ENCODE measurements at places on chromosomes 2 and 18.

DNA sequence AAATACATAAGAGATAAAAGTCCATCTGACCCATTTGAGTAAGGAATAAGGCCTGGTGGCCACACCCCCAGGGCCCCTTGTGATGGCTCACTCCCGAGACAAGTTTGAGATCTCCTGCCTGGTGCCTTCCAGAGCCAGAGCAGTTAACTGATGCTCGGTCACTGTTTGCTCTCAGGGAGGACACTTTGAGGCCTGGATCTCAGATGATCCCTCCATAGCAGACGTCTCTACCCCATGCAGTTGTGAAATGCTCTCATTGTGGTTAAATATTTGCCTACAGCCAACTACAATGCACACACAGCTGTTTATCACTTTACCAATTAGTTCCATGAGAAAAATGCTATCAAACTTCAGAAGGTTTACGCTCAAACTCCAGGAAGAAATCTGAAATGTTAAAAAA, 12.3 kb downstream of the GYPC start:
- no peak for DNase-seq

GRCh38 chr2:64402876-64403275, 51.1 kb upstream of the LGALSL start:
- DNase-seq: no peak

DNA sequence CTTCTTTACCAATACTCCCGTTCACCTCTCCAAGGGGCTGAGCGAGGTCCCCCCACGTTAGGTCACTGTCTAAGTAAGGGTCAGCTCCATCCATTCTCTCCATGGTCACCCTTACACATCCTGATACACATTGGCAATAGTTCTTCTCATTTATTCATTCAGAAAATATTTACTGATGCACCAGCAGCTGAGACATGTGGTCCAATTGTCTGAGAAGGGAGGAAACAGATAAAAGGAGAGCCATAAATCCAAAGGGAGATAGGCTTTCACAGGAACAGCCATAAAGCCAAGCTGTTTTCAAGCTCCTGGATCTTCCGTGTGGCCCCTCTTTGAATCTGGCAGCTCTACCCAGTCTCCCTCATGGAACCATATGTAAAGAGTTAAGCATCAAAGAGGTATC, 121.2 kb downstream of the TXNL1 start:
- no peak for DNase-seq

DNA sequence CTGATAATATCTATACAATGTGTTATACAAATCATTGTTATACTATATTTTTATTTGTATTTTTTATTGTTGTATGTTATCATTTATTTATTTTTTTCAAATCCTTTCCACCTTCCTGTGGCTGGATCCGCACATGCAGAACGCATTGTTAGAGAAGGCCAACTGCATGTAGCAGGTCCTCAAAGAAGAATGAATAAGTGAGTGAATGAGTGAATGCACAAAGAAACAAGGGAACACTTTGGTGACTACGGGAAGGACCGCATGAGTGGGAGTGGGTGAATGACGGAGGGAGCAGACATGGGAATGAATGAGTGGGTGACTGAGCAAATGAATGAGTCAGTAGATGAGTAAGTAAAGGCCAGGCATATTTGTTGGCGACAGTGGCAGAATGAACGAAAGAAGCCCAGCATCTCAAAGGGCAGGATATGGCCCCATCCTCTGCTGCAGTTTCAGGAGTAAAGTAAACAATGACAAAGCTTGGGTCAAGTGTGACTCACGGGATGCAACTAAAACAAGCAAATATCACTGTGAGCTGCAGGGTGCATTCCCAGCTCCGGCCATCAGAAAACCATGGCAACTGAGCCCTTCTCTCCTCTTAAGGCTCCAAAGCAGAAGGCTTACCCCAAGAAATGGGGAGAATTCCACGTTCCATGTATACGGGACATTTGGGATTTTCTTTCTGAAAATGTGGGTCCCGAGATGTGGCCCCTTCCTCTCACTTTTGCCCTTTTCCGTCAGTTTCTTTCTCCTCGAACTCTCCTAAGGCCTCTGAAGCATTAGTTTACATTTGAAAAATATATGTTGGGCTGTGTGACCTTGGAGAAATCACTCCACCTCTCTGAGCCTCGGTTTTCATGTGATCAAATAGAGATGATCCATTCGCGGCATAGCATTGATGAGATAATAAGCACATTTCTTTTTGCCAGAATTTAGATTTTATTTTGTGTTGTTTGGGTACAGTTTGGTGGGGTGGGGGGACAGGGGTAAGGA, 24.5 kb downstream of the KCNF1 start:
- DNase-seq: peak; percentile 94

DNA sequence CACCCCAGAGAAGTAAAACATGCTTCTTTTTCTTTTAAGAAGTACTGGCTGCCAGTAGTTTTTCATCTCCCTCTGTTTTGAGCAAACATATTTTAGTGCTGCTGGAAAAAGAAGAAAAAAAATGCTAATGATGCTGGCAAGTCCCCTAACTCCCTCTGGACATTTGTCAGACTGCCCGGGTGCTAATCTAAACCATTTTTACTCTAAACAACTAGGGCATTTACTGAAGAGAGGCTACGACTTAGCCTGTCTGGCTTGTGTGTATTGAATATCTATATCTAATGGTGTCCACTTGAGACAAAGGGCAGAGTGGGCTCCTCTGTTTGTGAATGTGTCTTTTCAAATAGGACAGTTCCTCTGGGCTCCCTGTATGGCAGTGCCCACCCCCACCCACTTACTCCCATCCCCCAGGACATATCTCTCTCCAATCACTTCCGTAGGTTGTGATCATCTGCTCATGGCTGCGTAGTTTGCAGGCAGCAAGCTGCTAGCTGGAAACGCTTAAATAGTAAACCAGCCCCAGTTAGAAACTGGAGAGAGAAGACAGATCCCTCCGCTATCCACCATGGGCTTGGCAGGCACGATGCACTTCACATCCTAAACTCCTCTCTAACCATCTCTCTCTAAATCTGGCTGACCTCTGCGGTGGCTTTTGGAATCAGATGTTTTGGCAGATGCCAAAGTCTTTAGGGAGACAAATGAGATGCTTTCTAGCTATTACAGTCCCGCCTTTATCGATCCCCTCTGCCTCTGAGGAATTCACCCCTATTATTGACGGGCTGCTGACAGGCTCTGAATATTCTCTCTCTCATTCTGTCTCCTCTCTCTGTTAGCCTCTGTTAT, 58.3 kb downstream of the DOCK10 start:
- DNase-seq: peak; percentile 19
